Skeletal muscle cell (primary cell): ENCODE measurements at places on chromosomes 3 and 15.

DNA sequence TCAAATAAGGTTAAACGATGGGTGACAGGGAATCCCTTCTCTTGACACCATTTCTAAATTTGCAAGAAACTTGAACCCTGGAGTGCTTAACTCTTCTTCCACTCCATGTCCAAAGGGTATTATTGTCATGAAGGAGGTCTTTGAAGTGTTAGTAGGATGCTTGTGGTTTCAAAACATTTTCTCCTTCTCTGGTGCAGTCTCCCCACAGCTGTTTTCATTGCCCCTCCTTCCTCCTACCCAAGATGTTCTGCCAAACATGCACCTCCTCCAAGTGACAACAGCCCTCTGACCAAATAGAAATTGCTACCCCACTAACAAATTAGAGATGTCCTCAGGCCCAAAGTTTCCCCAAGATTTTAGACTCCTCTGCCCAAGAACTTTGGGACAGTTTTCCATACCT lies 151.4 kb downstream of the POLR2M start:
- DNase-seq, result no peak

DNA sequence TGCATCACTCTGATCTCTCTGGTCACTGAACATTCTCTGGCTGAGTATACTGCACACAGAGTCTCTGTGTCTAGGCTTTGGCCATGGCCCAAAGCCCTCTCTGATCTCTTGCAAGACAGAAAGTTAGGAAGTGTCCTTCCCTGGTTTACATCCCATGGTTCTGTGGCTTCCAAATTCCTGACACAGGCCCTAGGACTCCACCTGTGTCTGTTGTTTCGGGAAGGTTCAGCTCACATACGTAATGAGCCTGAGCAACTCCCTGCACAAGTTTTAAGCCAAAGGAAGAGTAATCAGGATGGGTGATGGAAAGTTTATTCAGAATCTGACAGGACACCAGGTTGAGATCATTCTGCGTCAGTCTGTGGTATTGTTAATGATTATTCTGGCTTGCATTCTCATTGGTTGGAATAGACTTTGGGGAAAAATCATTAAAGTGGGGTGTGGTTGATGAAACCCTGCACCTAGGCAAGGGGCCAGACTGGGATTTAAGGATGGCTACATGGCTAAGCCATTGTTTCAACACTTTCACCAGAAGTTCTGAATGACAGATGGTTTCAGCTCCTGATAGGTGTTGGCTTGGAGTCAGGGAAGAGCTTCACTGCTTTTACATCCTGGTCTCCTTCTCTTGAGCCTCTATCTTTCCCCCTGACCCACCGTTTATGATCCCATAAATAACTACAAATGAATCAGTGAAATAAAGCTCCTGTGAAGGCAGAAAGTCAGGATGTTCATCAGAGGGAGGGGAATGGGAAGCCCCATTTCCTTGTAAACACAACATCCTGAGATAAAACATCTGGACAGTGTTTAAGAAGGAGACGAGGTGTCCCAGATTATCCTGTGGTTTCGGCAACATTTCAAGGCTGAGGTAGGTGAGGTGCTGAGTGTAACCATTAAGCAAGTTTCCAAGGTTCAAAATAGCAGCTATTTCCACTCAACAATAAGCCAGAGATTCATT lies 14.1 kb downstream of the LCMT2 start:
- no peak for DNase-seq

DNA sequence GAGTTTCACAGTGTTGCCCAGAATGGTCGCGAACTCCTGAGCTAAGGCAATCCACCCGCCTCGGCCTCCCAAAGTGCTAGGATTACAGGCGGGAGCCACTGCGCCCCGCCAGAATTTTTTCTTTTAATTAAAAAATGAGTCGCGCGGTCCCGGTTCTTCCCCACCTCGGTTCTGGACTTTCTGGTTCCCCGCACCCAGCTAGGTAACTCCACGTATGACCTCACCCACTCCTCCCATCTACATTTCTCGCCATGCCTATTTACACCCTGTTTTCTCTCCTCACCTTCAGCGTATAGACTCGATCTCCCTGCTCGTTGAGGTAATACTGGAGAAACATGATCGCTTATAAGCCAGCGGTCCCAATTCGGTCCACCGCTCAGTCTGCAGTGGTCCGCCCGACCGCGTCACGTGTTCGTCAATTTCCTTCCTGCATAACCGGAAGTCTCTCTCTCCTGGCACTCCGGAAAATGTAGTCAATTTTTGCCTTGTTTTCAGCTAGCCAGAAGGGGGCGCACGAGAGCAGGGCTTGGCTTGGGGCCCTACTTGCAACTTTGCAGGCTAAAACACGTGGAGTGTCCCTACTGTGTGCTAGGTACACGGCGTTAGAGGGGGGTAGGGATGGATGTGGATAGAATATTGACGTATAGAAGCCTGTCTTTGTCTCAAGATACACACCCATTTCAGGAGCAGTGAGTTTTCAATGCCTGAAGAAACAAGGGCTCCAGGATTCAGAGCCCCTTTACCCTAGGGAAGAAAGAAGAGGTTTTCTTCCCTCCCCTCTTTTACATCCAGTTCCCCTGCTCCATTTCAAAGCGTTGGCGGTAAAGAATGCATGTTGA lies at the start of the genes NOP10 and NUTM1:
TSS of gene NOP10 (minus strand) at position 400 of the 839 bp plus-strand sequence. CDS start at position 337, 63 bp downstream.
TSS of gene NUTM1 (plus strand) at position 579 of the 839 bp plus-strand sequence. CDS start 382 bp downstream, outside the sequence.
- DNase-seq, result peak; percentile 77

- no peak for DNase-seq
Measured at GRCh38 chr15:38652998-38653397, 88.4 kb upstream of the RASGRP1 start.

DNA sequence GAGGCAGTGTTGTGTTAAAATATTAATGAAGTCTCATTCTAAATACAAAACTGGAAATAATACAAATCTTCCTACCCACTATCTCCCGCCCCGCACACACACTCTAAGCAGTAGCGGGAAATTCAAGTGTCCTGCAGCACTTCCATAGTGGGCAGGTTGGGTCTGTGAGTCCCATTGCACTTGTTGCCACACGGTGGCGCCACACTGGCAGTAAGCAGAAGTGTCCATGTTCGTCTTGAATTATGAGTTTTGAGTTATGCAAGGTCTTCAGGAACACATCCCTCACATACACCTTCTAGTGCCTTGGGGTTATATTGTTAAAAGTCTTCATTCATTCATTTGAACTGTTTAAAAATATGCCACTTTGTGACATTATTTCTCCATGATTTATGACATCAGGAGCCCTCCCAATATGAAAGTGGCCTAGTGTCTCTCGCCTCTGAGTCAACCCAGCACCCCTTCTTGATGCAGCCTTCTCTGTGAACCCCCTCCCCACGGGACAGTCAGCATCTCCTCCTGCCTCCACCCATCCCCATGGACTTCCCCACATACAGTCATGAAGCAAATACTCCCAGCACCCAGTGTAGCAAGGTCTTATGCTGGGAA lies 17.6 kb upstream of the CCDC174 start:
- no peak for DNase-seq

DNA sequence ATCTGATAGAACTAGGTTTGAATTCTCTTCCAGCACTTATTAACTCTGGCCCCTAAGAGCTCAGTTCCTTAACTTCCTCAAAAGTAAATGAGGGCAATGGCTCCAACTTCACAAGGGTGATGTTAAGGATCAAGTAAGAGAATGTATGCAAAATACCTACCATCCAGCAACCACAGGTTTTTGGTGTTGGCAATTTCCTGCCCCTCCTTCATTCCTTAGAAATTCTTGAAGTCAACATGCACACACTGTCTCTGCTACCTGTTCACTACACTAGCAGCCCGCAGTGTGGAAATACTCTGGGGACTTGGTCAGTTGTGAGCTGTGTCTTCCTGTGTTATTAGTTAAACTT lies 5.0 kb downstream of the ZBED2 start:
- DNase-seq, result no peak

DNA sequence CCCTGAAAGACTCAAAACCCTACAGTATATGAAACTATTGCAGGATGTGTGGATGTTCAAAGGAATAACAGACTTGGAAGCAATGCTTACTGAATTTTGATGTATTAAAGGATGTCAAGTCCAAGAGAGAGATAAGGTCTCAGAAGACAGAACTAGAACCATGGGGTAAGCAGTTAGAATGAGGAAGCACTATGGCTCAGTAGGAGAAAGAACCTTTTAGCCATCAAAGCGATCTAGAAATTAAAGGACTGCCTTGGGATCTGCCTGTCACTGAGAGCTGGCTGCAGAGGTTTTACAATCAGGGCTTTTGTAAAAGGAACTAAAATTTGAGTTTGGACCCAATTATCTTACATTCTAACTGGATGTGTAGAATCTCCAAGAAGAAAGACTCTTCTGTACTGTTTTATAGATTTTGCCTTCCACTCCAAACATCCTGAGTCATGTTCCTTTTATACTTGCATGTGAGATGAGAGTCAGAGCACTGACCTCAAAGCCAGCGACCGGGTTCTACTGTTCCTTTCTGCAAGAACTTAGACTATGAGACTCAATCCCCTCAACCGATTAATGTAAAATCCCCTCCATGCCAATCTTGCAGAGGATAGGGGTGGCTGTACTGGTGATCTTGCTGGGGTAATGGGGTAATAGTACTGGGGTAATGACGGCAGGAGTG lies 412.3 kb upstream of the TPRG1 start:
- DNase-seq, result no peak

- DNase-seq, result no peak
Measured at GRCh38 chr3:62229908-62230307, 143.4 kb downstream of the FEZF2 start.

- DNase-seq, result no peak
Measured at GRCh38 chr15:88181613-88182012, 74.9 kb downstream of the NTRK3 start.

GRCh38 chr3:11384074-11384473 lies 111.9 kb downstream of the ATG7 start:
- no peak for DNase-seq

DNA sequence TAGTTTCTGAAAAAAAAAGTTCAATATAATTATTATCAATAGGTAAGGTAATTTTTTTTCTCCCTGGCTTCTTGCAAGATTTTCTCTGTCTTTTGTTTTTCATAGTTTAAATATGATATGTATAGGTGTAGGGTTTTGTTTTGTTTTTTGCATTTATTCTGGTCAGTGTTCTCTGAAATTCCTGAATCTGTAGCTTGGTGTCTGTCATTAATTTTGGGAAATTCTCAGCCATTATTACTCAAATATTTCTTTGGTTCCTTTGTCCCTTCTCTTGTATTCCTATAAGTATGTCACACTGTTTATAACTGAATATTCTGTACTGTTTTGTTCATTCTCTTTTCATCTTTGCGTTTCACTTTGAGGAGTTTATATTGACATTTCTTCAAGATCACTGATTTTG lies 22.1 kb downstream of the IQCH start:
- no peak for DNase-seq

DNA sequence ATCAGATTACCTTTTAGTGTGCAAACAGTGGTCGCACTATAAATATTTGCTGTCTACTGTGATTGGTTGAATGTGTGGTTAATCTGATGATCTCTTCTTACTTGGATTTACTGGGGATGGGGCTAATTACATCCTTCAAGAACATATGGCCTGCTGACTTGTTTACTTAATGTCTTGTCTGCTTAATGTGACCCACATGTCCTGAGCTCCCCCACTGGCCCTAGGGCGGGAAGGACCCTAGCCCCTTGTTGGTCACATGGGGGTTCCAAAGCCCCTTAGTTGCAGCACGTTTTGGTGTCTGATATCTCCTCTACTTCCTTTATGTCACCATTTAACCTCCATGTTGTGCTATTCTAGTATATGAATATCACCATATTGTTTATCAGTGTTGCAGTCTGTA lies 17.8 kb upstream of the P2RY12 start:
- DNase-seq, result no peak

DNA sequence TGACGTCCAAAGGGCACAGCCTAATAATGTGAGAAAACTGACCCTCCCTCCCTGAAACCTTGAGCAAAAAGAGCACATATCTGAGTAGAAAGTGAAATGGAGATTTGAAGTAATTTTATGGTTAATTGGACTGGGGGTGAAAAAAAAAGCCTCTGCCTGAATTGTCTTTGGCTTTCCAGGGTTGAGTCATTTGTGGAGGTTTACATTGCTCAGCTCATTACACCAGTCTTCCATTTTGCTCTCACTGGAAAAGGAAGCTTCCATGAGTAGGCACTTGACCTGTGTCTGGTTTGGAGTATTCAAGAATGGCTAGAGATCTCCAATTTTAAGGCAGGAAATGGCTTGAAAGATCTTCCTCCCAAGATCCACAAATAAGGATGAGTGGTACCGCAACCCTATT lies 273.9 kb downstream of the PDCD6IP start:
- DNase-seq, result no peak
